HEK293T (cell line): ENCODE measurements at places on chromosomes 5 and 9.

GRCh38 chr9:2414465-2414864 is 207.1 kb upstream of the VLDLR start:
- DNase-seq, result no peak

GRCh38 chr5:140202610-140203009 is 27.6 kb downstream of the CYSTM1 start:
- no peak for DNase-seq

- no peak for DNase-seq
Observed at GRCh38 chr5:31671339-31671741, 32.4 kb downstream of the PDZD2 start.

- DNase-seq, result peak; percentile 39
Observed at GRCh38 chr5:1737790-1738405, 61.7 kb downstream of the MRPL36 start.

GRCh38 chr5:149809931-149810691 is 80.0 kb downstream of the PPARGC1B start:
- no peak for DNase-seq
